ENCODE measurements at places on chromosomes 5 and 9.
A peak's percentile ranks its signal among the peaks of the same experiment; 100 is the strongest.

- no peaks in the 10 kb centered on the region for H3K4me1 ChIP-seq
- DNase-seq: no peak
- no peaks in the 10 kb centered on the region for H3K36me3 ChIP-seq
- no peak overlapping the region for H3K4me3 ChIP-seq
These were observed 180.3 kb downstream of the SREK1 start for GRCh38 chr5:66324357-66324756.

GRCh38 chr9:88462191-88462590 lies 72.8 kb upstream of the NXNL2 start:
- H3K27ac ChIP-seq: peak overlapping the region; percentile 86
- DNase-seq: no peak
- H3K27me3 ChIP-seq: no peaks in the 10 kb centered on the region
- peaks cover 72% of the 10 kb centered on the region for H3K4me1 ChIP-seq

DNA sequence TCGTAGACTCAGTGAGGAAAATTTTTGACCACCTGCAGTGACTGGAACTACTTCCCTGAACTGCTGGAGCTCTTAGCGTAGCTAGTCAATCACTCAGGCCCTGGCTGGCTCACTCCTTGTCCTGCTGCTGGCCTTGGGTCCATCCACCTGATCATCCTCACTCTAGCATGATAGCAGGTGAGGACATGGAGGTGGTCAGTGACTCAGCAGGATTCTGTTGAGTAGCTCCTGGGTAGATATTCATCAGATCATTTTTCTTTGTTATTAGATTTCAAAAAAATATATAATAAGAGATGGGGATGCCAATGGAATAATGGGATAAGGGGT lies 25.0 kb upstream of the SEMA4D start:
- peaks cover 18% of the 10 kb centered on the region for H3K4me1 ChIP-seq
- H3K4me3 ChIP-seq: no peak overlapping the region
- no peaks in the 10 kb centered on the region for H3K36me3 ChIP-seq
- no peak overlapping the region for H3K27ac ChIP-seq

DNA sequence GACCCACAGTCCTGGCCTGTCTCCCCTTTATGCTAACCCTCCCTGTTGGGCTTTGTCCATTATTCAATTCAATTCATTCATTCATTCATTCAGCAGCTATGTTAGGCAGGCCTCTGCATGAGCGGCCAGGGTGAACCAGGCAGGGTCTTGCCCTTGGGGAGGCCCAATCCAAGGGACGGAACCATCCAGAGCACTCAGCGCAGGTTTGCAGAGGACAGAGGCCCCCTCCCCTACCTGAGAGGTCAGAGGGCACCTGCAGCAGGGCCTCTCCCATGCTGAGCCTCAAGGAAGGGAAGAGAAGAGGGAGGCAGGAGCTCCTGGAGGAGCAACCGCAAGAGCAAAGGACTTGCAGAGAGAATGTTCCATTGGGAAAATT lies 61.4 kb downstream of the C9orf50 start:
- H3K4me1 ChIP-seq: peaks cover 7% of the 10 kb centered on the region
- DNase-seq: no peak
- H3K27ac ChIP-seq: no peak overlapping the region
- no peak overlapping the region for H3K4me3 ChIP-seq

DNA sequence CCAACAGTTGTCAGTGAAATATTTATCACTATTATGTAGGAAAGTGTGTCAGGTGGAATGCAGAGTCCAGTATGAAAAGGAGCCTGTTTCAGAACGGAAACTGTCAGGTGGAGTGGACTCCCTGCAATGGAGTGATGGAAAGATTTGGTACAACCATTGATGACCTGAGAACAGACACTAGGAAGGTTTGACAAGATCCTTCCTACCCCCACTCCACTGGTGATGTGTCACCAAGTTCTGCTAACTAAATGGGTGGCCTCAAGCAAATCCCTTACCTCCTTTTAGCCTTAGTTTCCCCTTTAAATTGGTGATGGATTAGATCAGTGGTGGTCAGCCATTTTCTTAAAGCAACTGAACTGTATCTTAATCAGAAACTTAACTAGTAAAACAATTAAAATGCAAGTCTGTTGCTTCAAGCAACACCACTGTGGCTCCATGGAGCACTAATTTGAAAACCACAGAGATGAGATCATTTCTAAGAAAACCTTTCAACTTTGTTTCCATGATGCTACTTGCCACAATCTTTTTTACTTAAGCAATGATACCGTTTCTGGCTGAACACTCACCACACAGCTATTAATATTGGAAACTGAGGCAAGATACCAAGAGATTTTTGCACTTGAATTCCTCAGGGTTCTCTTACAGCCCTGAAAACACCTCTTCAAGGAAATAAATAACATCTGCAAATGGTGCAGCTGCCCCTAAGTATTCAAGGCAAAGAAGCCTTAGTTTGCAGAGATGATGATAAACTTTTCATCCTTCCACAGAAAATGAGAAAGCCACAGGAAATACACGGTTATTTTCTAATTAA lies 140.6 kb downstream of the ERCC6L2 start:
- peaks cover 10% of the 10 kb centered on the region for H3K27me3 ChIP-seq
- DNase-seq: no peak
- H3K36me3 ChIP-seq: peaks cover 18% of the 10 kb centered on the region
- no peaks in the 10 kb centered on the region for H3K4me1 ChIP-seq
- H3K27ac ChIP-seq: no peak overlapping the region
